ENCODE measurements at places on chromosomes 2 and 18.
A peak's percentile ranks its signal among the peaks of the same experiment; 100 is the strongest.

DNA sequence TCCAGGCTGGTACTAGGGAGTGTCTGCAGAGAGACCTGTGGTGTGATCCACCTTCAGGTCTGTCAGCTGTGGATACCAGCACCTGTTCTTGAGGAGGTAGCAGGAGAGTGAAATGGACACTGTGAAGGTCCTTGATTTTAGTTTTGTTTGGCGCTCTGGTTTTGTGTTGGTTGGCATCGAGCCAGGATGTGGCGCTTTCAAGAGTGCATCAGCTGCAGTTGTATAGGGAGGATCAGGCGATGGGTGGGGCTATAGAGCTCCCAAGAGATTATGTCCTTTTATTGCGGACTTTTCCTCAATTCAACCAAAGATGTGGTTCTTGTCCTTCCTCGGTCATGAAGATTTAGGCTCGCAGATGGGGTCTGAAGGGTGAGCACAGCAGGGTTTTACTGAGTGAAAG lies 37.5 kb downstream of the SLC39A10 start:
- DNase-seq, result no peak

DNA sequence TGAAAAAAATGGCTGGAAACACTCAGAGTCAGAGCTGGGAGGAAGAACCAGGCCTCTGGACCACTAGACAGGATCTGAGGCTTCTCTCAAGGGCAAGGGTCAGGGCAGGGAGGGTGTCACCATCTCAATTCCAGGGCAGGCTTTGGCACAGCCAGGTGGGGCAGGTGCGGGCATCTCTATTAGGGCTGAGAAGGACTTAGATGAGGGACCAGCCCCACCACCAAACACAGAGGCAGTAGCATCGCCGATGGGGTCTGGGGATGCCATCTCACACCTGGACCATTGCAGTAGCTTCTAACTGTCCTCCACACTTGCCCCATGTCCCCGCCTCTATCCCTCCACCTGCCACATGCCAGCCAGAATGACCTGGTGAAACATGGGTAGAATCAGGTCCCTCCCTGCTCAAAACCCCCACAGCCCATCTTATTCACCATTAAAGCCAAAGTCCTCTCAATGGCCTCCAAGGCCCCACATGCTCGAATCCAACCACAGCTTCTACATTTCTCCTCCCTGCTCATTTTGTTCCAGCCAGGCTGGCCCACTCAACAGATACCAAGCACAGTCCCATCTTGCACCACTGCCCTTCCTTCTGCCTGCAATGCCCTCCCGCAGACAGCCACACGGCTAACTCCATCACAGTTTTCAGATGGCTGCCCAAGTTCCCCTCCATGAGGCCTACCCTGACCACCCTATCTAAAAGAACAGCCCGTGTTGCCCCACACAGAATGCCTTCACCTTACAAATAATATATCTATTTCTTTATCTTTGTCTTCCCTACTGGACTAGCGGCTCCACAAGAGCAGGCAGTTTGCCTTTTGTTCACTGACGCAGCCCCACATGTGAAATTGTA lies 177.4 kb downstream of the SMAD2 start:
- DNase-seq, result no peak

GRCh38 chr2:9060819-9061218 lies 57.3 kb upstream of the MBOAT2 start:
- no peak for DNase-seq

DNA sequence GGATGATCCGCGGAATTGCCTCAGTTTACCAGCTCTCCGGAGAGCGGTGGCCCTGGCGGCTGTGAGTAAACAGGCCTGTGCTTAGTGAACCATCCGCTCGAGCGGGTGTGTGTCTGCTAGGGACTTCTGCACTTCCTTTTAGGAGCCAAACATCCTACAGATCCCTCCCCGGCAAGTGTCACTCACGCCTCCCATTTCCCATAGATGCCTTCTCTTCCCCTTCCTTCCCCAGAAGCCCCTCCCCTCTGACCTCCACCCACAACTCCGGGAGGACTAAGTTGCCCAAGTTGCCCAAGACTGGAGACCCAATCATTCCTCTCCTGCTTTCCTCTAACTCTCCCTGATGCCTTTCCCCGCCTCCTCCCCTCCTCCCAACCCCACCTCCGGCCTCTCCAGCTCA lies 2.9 kb downstream of the C1QL2 start:
- no peak for DNase-seq

DNA sequence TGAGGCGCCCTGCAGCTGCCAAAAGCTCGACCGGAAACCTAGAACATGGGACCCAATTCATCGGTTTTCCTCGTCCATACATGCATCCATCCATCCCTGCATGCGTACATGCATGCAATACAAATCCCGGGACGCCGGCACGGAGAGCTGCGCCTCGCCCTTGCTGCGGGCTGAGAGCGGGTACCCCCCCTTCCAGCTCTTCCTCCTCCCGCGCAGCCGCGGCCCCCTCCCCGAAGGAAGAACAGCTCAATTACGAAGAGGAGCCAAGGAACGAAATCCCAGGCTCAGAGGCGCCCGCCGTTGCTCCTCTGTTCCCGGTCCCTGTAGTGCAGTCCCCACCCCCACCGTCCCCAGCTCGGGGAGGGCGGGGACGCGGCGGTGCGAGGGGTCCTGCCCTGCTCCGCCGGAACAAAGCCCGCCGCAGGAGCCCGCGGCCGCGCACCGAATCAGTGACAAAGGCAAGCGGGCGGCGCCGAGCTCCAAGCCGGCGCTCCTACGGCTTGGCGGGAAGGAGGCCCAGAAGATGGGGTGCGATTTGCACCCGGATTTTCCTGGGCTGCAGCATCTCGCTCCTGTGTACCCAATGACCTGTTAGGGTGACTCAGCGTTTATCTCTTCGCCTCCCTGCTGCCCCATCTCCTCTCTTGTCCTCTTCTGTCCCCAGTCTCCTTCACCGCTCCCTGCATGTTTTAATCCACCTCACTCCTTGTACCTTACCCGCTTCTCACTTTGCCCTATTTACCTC lies 8.9 kb upstream of the POU3F3 start:
- DNase-seq, result no peak

- no peak for DNase-seq
Measured at GRCh38 chr2:152369176-152369860, 34.3 kb downstream of the FMNL2 start.

GRCh38 chr2:64975232-64975821 lies 13.9 kb upstream of the SLC1A4 start:
- DNase-seq, result no peak

- no peak for DNase-seq
Measured at GRCh38 chr2:83063511-83063910, 1395.6 kb downstream of the SUCLG1 start.

DNA sequence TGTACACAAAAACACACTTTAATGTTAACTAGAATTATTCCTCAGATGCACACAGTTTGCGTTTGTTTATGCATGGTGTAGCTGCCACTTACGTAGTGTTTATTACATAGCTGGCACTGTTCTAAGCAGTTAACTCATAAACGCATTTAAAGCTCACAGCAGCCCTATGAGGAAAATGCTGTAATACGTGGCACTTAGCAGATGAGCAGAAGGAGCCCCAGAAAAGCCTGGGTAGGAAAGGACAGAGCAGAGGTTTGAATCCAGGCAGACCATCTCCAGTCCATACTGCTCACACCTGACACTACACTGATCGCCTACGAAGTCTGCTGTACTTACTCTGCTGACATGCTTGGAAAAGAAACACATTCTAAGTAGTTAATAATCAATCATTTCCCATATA lies 66.6 kb downstream of the BCL2 start:
- DNase-seq, result no peak

DNA sequence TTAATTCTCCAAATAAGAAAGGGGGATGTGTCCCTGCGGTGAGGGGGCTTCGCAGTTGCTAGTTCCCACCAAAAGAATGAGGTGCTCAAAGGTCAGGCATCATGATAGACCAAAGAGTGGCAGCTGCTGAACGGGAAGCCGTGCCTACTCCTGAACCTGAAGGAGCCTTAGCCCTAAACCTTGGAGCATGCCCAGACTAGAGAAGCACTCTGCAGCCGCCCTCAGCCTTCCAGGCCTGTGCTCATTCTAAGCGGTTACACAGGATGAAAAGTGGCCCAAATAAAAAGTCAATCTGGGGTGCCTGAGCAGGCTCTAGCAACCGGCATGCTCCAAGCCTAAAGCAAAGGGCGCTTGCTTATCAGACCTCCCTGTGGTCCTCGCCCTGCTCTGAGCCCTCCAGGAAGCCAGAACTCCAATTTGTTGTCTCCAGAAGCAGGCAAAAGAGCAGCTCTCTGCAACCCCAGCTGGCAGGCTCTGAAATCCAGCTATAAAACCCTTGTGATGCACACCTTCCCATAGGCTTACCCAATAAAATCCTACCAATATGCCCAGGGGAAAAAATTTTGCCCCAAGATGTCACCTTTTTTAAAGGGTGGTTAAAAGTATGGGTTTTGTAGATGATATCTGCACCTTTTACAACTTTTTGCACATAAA lies 17.5 kb downstream of the UXS1 start:
- DNase-seq, result no peak

DNA sequence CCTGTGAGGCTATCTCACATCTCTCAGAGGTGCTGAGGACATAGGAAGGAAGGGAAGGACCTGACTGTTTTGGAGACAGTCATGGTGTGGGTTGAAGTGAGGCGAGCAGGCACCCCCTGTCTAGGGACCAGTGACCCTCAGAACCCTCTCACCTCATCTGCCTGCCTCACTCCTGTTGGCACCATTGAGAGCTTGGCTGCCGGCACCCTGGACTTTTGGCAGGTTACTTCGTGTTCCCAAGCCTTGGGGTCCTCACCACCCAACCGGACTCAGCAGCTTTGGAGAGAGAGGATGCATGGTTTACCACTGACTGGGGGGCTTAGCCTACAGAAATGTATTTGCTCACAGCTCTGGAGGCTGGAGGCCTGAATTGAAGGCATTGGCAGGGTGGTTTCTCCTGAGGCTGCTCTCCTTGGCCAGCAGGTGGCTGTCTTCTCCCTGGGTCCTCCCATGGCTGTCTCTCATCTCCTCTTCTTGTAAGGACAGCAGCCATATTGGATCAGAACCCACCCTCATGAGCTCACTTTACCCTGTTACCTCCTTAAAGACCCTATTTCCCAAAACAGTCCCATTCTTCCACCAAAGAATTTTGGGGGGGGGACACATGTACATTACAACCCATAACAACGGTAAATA lies 142.0 kb downstream of the TSN start:
- DNase-seq, result no peak

DNA sequence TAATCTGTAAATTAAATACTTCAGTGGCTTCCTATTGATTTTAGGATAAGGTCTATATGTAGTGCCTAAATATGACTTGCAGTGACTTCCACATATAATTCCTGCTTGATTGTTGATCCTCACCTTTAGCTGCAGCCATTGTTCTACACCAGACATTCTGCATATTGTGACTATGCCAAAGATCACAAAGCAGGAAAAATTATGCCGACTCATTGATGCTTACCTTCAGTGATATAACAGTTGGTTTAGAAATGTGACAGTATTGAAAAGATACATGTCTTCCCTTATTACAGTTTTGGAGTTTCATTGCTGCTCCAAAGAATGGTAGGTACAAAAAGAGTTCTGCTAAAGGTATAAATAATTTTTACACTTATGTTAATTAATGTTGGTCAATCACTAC lies 12.3 kb upstream of the SPAG16 start:
- no peak for DNase-seq

GRCh38 chr2:133107058-133107815 lies 437.2 kb upstream of the LYPD1 start:
- DNase-seq, result no peak

DNA sequence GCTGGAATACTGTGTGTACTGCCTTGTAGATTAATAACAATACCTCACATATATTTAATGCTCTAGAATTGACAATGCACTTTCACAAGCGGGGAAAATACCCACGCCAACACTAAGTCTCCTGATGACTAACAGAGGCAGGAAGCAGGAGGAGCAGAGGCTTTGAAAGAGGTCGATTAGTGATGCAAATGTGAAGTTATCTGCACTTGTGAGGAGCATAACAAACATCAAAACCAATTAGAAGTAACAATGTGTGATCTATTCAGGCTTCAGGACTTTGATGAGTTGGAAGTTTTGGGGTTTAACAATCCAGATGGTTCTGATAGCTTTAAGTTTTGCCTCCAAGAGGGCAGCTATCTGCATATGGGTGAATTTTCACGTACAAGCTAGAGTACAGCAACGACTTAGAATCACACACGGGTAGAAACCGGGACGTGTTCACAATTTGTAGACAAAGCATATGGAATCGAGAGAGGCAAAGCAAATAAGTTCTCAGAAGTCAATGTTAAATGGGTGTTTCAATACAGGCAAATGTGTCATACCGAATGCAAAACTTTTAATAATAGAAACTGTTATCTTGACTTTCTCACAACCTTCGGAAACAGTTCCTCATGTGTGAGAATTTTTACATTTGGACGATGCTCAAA lies 114.5 kb downstream of the METTL8 start:
- peak; percentile 73 for DNase-seq

- DNase-seq, result no peak
Measured at GRCh38 chr2:238065071-238065846, 4.5 kb downstream of the SCLY start.

DNA sequence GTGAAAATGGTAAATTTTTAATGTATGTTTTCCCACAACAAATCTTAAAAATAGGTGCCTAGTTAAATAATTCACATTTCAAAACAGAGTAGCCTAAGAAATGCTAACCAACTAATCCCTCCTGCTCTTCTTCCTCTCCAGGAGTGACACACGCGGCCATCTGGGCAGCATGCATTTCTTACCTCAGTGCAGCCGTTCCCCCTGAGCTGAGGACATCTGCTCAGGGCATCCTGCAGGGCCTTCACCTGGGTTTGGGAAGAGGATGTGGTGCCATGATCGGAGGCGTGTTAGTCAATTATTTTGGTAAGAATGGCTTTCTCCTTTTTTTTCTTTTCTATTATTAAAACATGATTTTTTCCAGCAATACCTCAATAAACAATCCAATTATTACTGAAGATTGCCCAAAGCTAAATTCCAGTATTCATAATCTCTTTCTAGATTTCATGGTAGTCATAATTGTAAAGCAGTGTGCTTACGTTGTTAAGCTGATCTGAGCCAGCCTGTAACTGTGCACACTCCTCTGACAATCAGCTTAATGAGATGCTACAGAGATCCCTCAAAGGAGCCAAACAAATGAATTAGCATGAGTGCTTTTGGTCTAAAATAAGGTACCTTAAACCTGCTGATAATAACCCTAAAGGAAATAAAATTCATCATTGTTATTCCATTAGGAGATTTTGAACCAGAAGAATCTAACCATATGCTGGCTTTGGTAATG lies 45.8 kb downstream of the NEMP2 start:
- DNase-seq, result no peak

- no peak for DNase-seq
Measured at GRCh38 chr2:102239344-102239743, 52.5 kb downstream of the IL1RL2 start.

DNA sequence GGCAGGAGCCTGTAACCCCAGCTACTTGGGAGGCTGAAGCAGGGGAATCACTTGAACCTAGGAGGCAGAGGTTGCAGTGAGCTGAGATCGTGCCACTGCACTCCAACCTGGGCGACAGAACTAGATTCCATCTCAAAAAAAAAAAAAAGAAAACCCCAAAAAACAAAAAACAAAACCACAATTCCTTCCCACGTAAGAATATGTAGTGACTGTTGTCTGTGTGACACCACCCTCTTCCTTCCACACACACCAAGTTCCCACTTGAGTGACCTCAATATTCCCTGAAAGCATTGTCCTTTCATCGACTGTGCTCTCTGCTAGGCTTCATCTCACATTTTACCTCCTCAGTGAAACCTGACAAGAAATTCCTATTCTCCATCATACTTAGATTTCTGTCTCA lies 8.8 kb upstream of the THADA start:
- no peak for DNase-seq

Data from activated CD4-positive, alpha-beta T cell treated with anti-CD3 and anti-CD28 coated beads, Interleukin-2, amount 50 U/mL, for 24 hours (primary cell).